ENCODE measurements at places on chromosomes 6 and 20.

- no peak for DNase-seq
These were observed 63.0 kb downstream of the PTPN1 start for GRCh38 chr20:50572938-50573777.

- DNase-seq = no peak
These were observed 554.4 kb downstream of the KIF16B start for GRCh38 chr20:16018881-16019280.

GRCh38 chr6:119284861-119285521 lies 64.6 kb downstream of the MAN1A1 start:
- no peak for DNase-seq

GRCh38 chr6:3247255-3248146 lies 11.2 kb upstream of the PSMG4 start:
- no peak for DNase-seq

GRCh38 chr6:116779573-116780164 lies 14.2 kb upstream of the FAM162B start:
- DNase-seq = no peak

DNA sequence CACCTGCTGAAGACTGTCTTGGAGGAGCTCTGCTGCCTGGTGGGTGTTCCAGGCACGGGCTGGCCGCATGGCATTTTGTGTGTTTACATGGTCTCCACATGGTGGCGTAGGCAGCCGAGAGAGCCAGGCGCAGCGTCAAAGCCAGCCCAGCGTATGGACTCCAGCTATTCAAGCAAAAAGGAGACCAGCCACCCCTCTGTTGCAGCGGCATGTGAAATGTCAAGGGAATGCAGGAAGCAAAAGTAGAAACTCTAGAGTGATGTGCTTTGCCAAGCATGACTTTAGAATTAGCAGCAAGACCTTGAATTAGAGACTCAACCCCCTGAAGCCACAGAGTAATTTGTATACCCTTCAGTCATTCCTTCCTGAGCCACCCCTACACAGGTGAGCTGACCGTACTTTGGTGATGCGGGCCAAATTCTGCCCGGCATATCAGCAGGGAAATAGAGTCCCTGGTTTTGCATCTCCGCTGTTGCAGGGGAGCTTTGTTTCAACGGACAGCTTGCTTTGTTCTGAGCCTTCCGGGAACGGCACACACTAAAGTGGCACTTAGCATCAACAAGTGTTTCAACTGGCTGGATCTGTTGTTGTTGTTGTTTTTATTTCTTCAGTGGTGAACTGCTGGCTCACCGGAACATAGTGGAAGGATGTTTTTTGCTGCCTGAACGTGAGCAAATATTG lies 48.5 kb downstream of the FNDC1 start:
- DNase-seq = no peak

GRCh38 chr6:611928-612327 lies 45.0 kb downstream of the HUS1B start:
- DNase-seq = no peak

GRCh38 chr6:7673063-7673536 lies 52.8 kb upstream of the BMP6 start:
- no peak for DNase-seq

DNA sequence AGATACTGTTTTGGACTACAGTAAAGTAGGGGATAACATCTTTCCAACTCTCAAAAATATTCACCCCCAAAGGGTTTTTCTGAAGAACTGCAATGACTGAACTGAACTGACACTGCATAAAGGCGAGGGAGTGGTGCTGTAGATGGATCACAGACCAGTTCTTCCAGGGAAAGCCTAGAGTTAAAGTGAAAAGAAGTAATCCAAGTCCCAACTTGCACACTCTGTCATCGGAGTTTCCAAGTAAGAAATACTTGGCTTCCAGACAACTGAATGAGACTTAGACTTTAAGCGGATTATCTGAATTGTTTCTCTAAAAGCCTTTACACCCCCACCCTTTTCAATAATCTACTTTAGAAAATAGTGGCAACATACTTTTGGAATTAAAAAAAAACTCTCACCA lies 134.1 kb upstream of the PREP start:
- DNase-seq = no peak

DNA sequence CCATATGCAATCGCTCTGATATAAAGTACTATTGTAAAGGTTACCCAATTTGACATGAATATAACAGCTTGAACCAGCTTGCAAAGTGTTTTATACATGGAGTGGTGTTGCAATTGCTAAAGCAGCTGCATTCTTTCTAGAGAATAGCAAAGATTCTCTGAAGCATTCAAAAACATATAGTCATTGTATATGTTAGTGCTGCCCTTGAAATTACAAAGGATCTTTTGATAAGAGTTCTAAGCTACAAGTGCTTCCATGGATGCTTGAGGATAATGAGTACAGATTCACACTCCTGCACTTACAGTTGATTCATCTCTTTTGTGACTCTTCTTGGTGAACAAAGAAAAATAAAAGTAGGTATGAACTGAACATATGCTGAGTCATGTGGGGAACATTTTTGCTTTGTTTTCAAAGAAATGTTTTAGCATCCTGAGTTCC lies 175.7 kb downstream of the ALDH8A1 start:
- DNase-seq = no peak

- DNase-seq = no peak
These were observed 9.5 kb upstream of the MICA start for GRCh38 chr6:31393932-31394331.

DNA sequence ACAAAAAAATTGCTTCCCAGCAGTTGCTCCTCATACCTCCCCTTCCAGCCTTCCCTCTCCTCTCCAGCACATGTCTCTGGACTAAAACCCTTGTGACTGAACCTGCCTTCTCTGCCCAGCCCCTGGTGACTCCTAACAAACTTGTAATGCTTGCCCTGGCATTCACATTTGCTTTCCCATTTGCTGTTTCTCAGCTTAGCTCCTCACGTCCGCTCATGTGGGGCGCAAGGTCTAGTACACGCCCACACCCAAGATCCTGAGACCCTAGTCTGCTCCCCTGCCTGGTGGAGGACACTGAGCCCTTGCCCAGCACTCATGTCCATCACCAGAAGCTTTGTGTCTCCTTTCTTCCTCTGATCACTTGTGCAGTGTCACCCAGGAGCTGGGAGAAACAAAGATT lies 18.3 kb upstream of the RBPJL start:
- no peak for DNase-seq

- no peak for DNase-seq
These were observed 300.7 kb downstream of the TENT5A start for GRCh38 chr6:81451787-81452186.

- no peak for DNase-seq
These were observed 14.5 kb downstream of the CSNK2A1 start for GRCh38 chr20:528923-529604.

- DNase-seq = no peak
These were observed 49.7 kb upstream of the ELOVL5 start for GRCh38 chr6:53398247-53399026.

- DNase-seq = no peak
These were observed 392.5 kb downstream of the FRK start for GRCh38 chr6:115668211-115668610.

DNA sequence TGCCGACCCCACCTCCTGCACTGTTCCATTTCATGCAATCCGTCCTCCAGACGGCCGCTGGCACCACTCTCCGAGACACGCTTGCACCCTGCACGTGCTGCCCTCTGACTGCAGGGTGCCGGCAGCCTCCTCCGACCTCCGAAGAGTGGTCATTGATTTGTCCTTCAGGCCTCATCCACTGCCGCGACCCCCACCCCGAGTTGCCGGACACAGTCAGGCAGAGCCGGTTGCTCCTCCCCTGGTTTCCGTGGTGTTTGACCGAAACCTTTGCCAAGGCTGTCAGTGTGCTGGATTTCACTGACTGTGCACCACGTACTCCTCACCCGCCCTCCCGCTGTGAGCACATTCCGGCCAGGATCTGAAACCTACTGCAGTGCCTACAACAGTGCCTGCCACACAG lies 156.4 kb upstream of the PDE10A start:
- DNase-seq = no peak

DNA sequence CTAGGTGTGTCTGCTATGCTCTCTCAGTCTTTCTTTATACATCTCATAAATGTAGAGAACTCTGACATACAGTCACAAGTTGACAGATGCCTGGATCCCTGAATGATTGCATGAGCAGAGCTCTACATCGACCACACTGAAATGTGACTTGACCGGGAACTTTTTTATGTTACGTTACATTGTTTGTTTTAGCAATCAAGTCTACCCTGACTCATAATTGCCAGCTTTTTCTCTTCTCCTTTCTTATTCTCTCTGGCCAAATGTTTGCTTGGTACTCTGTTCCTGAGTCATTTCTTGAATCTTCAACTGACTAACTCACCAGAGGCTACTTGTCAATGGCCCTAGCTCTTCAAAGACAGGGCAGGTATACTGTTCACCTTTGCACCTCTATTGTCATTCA lies 213.6 kb upstream of the DTNBP1 start:
- no peak for DNase-seq

DNA sequence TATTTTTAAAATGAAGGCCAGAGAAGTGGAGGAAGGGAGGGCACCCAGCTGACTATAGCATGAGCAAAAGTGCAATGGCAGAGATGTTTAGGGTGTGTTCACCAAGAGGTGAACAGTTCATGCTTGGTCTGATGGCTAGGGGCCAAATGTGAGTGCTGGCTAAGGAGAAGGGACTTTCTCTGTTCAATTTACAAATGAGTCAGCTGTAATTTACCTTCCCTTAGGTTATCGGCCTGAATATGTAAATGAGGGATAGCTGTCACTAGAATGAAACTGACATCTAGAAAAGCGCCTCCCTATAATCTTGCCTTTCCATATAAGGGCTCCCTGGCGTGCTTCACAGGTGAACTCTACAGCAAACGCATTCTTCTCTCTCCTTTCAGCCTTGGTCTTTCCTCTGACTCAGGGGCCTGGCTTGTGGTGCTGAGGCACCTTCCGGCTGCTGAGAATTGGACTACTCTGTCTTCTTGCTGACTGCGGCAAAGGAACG lies 114.7 kb upstream of the BACH2 start:
- no peak for DNase-seq

- no peak for DNase-seq
These were observed 33.9 kb upstream of the HS3ST5 start for GRCh38 chr6:114376611-114377175.

DNA sequence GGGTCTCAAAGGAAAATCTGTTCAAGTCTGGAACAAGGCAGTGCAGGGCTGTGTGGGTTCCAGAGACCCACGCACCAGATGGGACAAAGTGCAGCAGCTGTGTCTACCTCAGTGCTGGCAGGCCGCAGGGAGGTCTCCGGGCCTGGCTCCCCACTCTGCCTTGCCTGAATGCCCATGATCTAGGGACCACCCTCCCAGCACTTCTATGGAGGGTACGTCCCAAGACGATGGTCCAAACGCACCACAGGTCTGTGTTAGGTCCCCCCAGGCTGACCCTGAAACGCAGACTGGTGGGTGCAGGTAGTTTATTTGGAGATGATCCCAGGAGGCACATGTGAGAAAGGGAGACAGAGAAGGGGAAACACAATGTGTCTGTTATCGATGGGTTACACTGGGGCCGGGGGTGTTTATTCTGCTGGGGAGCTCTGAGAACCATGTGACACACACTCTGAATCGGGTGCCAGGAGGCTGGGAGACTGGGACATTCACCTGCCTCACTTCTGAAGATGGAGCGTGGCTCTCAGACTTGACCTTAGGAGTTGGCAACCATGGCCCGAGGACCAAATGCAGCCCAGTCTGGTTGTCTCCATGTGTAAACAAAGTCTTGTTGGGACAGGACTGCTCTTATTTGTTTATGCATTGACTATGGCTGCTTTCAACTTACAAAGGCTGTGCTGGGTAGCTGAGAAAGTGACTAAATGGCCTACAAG lies 21.7 kb downstream of the CST9L start:
- DNase-seq = no peak

- DNase-seq = no peak
These were observed 172.4 kb downstream of the BCAS1 start for GRCh38 chr20:53897884-53898555.

DNA sequence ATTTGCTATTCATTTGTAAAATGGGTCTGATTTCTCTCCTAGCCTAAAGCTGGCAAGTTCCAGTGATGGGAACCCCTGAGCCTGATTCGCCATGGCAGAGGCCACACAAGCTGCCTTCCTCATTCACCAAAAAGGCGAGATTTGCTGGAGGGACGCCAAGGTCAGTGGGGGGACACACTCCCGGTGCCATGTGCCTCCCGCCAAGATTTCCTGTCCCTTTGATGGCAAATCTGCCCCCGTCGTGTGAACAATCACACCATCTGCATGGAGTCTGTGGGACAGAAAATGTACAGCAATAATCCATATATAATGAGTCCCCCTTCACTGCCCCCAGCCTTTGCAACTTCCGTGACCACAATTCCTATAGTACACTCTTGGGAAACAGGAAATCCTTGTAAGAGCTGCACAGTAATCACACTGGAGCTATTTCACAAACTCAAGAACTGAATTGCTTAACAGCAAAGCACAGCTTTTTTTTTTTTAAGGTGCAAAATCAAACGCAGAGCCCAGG lies 15.7 kb upstream of the IGF2R start:
- DNase-seq = no peak

- DNase-seq = no peak
These were observed 150.3 kb upstream of the PROKR2 start for GRCh38 chr20:5467086-5467485.

DNA sequence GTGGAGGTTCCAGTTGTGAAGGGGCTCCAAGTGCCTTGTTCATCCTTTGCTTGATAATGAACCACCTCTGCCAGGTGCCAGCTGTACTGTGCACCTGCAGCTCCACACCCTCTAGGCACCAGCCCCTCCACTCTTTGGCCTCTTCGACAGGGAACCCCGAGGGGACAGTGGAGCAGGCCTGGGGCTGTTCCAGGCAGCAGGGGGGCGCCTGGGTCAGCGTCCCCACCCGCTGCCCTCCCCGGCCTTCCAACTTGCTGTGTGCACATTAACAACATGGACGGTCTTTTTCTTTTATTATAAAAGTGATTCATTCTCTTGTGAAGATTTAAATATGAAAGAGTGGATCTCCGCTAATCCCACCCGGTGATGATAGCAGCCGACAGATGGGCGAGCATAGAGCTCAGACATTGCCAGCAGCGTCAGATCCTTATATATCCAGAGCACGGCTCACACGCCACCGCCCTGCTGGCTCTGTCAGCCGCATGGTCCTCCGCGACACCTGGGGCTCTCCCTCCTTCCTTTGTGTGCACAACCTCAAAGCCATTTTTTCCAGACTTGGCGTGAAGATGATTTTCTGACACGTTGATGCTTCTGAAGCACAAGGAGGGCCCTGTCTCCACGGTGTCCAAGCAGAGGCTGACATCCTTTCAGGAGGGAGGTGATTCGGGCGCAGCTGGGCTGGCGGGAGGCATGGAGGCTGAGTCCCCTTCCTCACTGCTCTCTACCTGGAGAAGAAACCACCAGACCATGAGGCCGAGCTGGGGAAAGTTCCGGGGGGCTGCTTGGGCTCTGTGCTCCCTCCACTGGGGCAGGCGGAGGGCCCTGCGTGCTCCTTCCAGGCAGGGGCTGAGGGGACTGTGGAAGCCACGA lies 22.2 kb upstream of the MRGBP start:
- no peak for DNase-seq

- no peak for DNase-seq
These were observed 91.0 kb downstream of the GFRA4 start for GRCh38 chr20:3572151-3572550.

- DNase-seq = no peak
These were observed 112.1 kb downstream of the WDR27 start for GRCh38 chr6:169589699-169590257.

All from stimulated activated CD8-positive, alpha-beta memory T cell treated with anti-CD3 and anti-CD28 coated beads, Interleukin-15, amount 100 ng/mL, for 24 hours (primary cell).